Aorta (tissue), 5 donors: ENCODE measurements at places on chromosomes 16 and 17.

GRCh38 chr16:12653820-12654392 is 149.8 kb downstream of the CPPED1 start:
- H3K4me1 ChIP-seq = no peaks in the 10 kb centered on the region
- peaks cover under 1% of the 10 kb centered on the region for H3K36me3 ChIP-seq
- H3K27ac ChIP-seq = no peak overlapping the region

DNA sequence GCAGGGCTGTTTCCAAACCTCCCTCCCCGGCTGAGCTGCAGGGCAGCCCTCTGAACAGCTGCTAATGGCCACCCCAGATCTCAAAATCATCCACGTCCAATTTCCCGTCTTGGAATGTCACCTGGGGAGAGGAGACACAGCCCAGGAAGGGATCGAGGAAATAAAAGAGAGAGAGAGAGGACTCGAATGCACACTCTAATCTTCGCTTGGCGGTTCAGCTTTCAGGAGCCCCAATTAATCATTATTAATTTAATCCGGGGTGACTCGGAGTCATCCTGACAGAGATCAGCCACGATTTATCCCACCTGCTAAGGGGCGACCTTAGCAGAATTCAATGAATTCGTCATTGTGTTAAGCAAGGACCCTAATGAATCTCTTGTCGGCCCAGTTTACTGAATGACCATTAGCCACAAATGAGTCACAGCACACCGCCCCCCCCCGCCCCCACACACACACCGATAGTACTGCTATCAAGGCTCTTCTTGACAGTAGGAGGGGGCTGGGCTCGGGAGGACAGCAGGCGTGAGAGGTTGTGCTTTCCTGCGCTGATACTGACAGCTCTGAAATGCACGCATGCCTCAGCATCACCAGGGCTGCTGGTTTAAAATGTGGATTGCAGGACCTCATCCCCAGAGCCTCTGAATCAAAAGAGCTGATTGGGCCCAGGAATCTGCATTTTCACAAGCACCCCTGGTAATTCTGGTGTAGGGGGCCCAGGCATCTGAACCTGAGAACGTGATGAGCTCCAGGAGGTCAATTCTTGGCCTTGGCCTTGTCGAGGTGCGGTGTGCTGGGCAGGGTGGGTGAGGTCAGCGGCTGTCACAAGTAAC is 190.0 kb upstream of the CIBAR2 start:
- no peaks in the 10 kb centered on the region for H3K36me3 ChIP-seq
- DNase-seq = no peak
- H3K4me1 ChIP-seq = no peaks in the 10 kb centered on the region
- H3K4me3 ChIP-seq = no peak overlapping the region
- no peak overlapping the region for H3K27ac ChIP-seq
- H3K27me3 ChIP-seq = no peaks in the 10 kb centered on the region

- H3K27ac ChIP-seq = no peak overlapping the region
- no peak overlapping the region for H3K4me3 ChIP-seq
- DNase-seq = no peak
- no peaks in the 10 kb centered on the region for H3K36me3 ChIP-seq
Observed at GRCh38 chr17:7632492-7632894, 2.6 kb downstream of the SHBG start.

GRCh38 chr16:78629173-78629572 is 529.7 kb downstream of the WWOX start:
- no peaks in the 10 kb centered on the region for H3K27me3 ChIP-seq
- no peak overlapping the region for H3K4me3 ChIP-seq
- H3K36me3 ChIP-seq = no peaks in the 10 kb centered on the region
- DNase-seq = no peak
- no peaks in the 10 kb centered on the region for H3K4me1 ChIP-seq

- DNase-seq = no peak
- H3K4me3 ChIP-seq = no peak overlapping the region
- H3K4me1 ChIP-seq = no peaks in the 10 kb centered on the region
- no peak overlapping the region for H3K27ac ChIP-seq
Observed at GRCh38 chr17:40857535-40857934, 9.5 kb downstream of the KRT12 start.

- no peaks in the 10 kb centered on the region for H3K27me3 ChIP-seq
- no peaks in the 10 kb centered on the region for H3K36me3 ChIP-seq
- H3K4me1 ChIP-seq = no peaks in the 10 kb centered on the region
- DNase-seq = no peak
- no peak overlapping the region for H3K27ac ChIP-seq
Observed at GRCh38 chr17:37801171-37801570, 56.3 kb upstream of the HNF1B start.

DNA sequence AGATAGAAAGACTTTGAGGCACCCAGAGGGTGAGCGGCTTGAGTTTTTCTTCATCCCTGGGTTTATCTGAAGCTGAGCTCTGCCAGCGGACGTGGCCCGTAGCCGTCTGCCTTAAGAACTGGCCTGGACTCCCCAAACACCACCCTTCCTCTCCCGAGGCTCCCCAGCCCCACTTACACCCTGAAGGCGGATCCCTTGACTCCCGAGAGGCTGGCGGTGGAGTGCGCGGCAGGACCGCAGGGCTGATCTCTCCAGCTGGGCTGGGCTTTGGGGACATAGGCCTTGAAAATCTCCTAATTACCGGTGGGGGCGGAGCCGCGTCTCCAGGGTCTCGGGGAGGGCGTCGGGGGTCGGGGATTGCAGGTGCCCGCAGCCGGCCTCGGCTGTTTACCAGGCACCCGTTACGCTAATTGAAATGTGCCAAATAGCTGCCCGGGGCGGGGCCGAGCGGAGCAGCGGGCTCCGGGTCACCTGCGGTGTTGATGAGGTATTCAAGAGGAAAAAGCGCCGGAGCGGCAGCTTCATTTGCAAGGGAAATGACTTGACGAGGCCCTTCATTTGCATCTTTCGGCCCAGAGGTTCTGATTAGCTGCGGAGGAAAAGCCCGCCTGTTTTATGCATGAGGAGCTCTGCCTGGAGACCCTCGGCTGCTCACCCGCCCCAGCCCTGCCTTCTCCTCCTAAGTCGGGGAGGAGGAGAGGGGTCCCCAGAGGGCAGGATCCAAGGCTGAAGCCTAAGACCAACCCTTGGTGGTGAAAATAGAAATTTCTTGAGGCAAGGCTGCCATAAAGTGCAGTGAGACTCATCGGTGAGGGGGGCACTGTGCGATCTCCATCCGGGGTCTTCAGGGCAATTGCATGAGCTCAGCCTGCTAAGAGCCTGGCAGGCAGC is 100.7 kb downstream of the MGAT5B start:
- no peak overlapping the region for H3K27ac ChIP-seq
- no peak overlapping the region for H3K4me3 ChIP-seq
- no peaks in the 10 kb centered on the region for H3K36me3 ChIP-seq
- no peaks in the 10 kb centered on the region for H3K27me3 ChIP-seq
- no peak for DNase-seq
- no peaks in the 10 kb centered on the region for H3K4me1 ChIP-seq

- DNase-seq = no peak
- no peaks in the 10 kb centered on the region for H3K36me3 ChIP-seq
- no peak overlapping the region for H3K4me3 ChIP-seq
- no peaks in the 10 kb centered on the region for H3K4me1 ChIP-seq
Observed at GRCh38 chr16:26186091-26186615, 494.4 kb downstream of the HS3ST4 start.

DNA sequence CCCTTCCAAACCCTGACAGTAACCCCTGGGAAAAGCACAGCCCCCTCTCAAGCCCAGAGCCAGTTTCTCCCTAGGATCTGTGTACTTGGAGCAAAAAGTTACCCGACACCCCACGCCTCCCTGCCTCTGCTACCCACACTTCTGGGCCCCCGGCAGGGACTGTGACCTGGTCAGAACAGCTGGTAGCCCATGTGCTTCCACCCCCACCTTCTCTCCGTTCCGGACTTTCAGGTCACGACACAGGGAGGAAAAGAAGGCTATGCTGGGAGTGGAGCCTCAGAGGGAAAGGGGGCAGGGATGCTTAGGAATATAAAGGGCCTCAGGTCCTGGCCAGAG is 6.4 kb downstream of the PPY start:
- no peak overlapping the region for H3K27ac ChIP-seq
- no peaks in the 10 kb centered on the region for H3K36me3 ChIP-seq
- H3K4me1 ChIP-seq = no peaks in the 10 kb centered on the region
- no peak overlapping the region for H3K4me3 ChIP-seq

DNA sequence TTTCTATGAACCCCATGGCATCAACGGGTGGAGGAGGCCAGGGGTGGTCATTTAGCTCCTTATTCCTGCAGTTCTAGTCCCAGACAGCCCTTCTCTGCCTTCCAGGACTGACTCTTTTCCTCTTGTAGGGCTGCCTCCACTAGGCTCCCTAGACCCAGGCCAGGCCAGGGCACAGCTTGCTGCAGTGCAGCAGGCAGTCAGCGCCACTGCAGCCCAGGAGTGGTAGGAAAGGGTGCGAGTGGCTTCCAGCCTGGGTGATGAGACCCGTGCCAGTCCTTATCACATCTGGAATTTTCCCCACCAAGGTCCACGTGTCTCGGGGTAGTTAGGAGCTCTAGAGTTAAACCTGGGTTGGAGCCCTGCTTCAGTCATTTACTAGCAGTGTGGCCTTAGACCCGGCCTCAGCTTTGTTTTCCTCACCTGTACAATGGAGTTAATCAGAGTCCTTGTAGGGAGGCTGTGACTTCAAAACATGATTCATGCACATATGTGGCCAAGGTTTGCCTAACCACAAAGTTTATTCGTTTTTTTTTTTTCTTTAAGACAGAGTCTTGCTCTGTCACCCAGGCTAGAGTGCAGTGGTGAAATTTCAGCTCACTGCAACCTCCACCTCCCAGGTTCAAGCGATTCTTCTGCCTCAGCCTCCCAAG is 4.7 kb downstream of the SLC5A11 start:
- no peaks in the 10 kb centered on the region for H3K4me1 ChIP-seq
- no peak overlapping the region for H3K4me3 ChIP-seq
- H3K27ac ChIP-seq = no peak overlapping the region
- DNase-seq = no peak
- H3K27me3 ChIP-seq = no peaks in the 10 kb centered on the region
- no peaks in the 10 kb centered on the region for H3K36me3 ChIP-seq

GRCh38 chr16:48916566-48916965 is 306.6 kb upstream of the N4BP1 start:
- no peaks in the 10 kb centered on the region for H3K27me3 ChIP-seq
- H3K36me3 ChIP-seq = no peaks in the 10 kb centered on the region
- no peak overlapping the region for H3K4me3 ChIP-seq
- no peaks in the 10 kb centered on the region for H3K4me1 ChIP-seq
- no peak for DNase-seq

DNA sequence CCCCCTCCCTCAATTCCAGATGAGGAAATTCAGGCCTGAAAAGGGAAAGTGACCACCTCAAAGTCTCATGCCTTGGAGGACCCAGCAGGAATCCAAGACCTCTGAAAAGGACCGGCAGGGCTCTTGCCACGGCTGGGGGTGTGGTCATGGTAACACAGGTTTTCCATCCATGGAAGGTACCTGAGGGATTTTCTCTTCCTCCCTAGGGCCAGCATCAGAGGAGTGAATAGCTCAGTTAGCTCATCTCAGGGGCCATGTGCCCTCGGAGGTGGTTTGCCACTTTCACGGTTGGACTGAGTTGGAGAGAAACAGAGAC is 1.3 kb downstream of the CIITA start:
- H3K4me3 ChIP-seq = no peak overlapping the region
- H3K36me3 ChIP-seq = no peaks in the 10 kb centered on the region
- no peaks in the 10 kb centered on the region for H3K27me3 ChIP-seq
- H3K4me1 ChIP-seq = no peaks in the 10 kb centered on the region

GRCh38 chr16:8310323-8310722 is 280.0 kb downstream of the TMEM114 start:
- H3K4me1 ChIP-seq = no peaks in the 10 kb centered on the region
- no peak for DNase-seq
- no peaks in the 10 kb centered on the region for H3K27me3 ChIP-seq

DNA sequence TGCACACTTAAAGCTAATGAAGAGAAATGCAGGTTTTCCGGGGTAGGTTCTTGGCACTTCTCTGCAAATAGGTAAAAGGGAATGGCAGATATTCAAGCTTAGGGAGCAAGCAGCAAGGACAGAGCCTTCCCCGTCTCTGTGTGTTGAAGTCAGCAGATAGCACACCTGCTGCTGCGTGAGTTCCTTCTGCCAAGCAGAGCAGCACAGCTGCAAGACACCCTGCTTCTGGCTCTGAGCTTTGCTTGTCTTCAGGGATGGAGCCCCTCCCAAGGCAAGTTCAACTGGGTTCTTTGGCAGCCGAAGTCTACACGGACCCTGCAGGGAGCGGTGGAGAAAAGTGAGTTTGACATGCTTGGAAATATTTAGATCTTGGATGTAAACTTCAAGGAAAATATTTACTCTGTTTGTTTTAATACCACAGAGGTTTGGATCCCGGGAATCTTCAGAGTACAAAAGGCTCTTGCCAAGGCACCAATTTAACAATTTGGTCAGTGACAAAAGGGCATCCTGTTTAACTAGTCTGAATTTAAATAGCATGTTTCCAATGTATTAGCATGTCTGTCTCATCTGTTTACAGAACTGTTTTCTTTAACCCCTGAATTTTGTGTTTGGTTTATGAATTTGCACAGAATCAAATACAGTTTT is 113.4 kb upstream of the KCNJ16 start:
- no peak overlapping the region for H3K27ac ChIP-seq
- H3K27me3 ChIP-seq = no peaks in the 10 kb centered on the region
- no peaks in the 10 kb centered on the region for H3K36me3 ChIP-seq
- H3K4me1 ChIP-seq = no peaks in the 10 kb centered on the region
- H3K4me3 ChIP-seq = no peak overlapping the region

GRCh38 chr16:75105306-75106061 is 11.1 kb downstream of the LDHD start:
- H3K4me3 ChIP-seq = no peak overlapping the region
- H3K27ac ChIP-seq = no peak overlapping the region
- no peaks in the 10 kb centered on the region for H3K27me3 ChIP-seq
- H3K4me1 ChIP-seq = peaks cover 3% of the 10 kb centered on the region

- H3K36me3 ChIP-seq = no peaks in the 10 kb centered on the region
- no peaks in the 10 kb centered on the region for H3K27me3 ChIP-seq
- H3K4me3 ChIP-seq = no peak overlapping the region
- H3K4me1 ChIP-seq = no peaks in the 10 kb centered on the region
Observed at GRCh38 chr16:27232901-27233625, 29.7 kb downstream of the KDM8 start.

DNA sequence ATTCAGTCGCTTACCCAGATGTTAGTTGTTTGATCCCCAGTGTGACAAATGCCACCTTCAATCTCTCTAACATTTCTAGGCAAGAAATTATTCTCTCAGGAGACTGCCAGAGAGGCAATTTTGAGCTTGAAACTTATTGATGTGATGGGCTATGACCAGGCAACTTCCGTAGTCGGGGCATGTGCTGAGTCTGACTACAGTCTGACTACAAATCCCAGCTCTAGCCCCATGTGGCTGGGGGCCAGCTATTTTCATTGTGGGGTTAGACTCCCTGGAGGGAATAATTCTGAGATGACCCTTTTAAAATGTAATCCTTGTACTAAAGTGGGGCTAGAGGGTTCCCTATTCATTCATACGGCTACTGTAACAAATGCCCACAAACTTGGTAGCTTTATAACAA is 65.9 kb downstream of the RBFOX1 start:
- no peak overlapping the region for H3K27ac ChIP-seq
- H3K27me3 ChIP-seq = no peaks in the 10 kb centered on the region
- H3K36me3 ChIP-seq = no peaks in the 10 kb centered on the region
- H3K4me3 ChIP-seq = no peak overlapping the region

- H3K27me3 ChIP-seq = no peaks in the 10 kb centered on the region
- DNase-seq = no peak
- H3K36me3 ChIP-seq = peaks cover 2% of the 10 kb centered on the region
Observed at GRCh38 chr17:4072487-4073157, 70.2 kb downstream of the ZZEF1 start.

- H3K4me3 ChIP-seq = no peak overlapping the region
- H3K27me3 ChIP-seq = no peaks in the 10 kb centered on the region
Observed at GRCh38 chr17:38920374-38921291, 4.8 kb upstream of the LASP1NB start.

- DNase-seq = no peak
- no peak overlapping the region for H3K4me3 ChIP-seq
- H3K27me3 ChIP-seq = no peaks in the 10 kb centered on the region
- no peaks in the 10 kb centered on the region for H3K4me1 ChIP-seq
- no peaks in the 10 kb centered on the region for H3K36me3 ChIP-seq
Observed at GRCh38 chr17:83062818-83063671, 16.4 kb upstream of the METRNL start.
